ENCODE measurements at places on chromosomes 7 and 10. TPM values are rescaled to one million over a fixed set of nuclear protein-coding genes. Genes with fewer than 3 reads are reported as not detected.

HACD1 gene
- 24.2 TPM for total RNA-seq

ASAH2 gene
- 0.71 TPM for total RNA-seq

ANKRD2 gene
- total RNA-seq = not detected

SUN3 gene
- not detected for total RNA-seq

SLC13A1 gene
- not detected for total RNA-seq

GPR26 gene
- not detected for total RNA-seq

AGK gene
- 32.9 TPM for total RNA-seq

GPR15LG gene
- total RNA-seq = not detected

DPP6 gene
- not detected for total RNA-seq

OPALIN gene
- not detected for total RNA-seq

NPC1L1 gene
- total RNA-seq = not detected

NOS3 gene
- 11.0 TPM for total RNA-seq

ADCY1 gene
- 0.71 TPM for total RNA-seq

UCMA gene
- total RNA-seq = not detected

C10orf53 gene
- total RNA-seq = not detected
